ENCODE measurements at places on chromosomes 5 and 9.

GRCh38 chr9:133828338-133828997 is 90.3 kb upstream of the SARDH start:
- no peak for DNase-seq

DNA sequence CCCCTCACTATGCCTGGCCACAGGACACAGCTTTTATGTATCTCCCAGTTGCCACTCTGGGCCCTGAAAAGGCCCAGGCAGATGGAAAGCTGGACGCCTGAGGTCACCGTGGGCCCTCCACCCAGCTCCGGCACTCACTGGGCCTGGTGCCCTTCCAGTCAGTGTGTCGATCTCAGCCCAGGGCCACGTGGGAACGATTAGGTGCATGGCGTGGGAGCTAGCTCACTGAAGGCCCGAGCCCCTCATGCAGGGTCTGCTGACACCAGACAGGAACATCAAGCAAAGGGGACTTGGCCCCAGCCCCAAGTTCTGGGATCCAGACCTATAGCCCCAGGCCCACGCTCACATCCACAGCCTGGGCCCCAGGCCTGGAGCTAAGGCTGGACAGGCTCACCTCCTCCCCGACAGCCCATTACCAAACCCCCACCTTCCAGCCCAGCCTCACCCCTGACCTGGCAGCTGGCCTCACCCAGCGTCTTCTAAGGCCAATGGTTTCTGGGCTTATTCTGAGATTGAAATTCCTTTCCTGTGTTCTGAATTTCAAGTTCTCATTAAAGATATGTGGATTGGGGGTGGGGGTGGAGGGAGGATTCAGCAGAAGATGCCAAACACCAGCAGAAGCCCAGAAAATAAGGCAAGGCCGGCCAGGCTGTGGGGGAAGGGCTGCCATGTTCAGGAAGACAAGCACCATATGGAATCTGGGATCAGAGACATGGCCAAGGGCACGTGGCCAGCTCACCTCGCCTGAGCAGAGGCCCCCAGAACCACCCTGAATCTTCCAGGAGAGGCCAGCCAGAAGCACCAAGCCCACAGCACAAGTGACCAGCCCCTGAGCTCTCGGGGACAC is 74.5 kb downstream of the ADAMTS2 start:
- DNase-seq = no peak

DNA sequence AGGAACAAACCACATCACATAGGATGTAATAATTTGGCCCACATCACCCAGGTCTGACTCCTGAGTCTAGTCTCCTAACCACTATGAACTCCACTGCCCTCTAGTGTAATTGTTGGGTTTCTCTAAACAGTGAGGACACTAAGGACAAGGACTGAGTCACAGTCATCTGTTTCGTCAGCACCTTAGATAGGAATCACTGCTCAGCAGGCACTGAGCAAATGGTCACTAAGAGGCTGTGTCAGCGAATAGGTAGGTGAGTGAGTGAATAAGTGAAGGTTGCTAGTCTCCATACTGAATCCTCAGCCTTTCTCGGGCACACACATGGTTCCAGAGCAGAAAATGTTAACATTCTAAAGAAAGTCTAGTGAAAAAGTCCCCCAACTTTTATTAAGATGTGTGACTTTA is 278.6 kb downstream of the SPOCK1 start:
- DNase-seq = peak; percentile 18

GRCh38 chr9:90772386-90772785 is 29.2 kb upstream of the SYK start:
- DNase-seq = no peak

DNA sequence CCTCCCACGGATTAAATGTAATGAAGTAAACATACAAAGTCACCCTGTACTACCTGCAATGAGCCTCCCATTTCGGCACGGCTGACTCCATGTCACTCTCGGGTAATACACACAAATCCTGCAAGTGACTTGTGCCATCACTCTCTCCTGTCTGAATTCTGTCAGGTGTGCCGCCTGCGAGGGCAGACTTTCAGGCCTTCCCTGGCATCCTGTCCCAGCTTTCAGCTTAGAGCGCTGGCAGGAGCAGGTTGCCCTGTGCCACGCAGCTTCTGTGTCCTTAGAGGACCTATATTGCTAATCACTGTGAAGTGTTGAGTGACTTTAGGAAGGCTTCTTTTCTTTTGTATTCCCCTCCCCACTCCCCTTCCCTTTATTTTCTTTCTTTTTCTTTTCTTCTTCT is 25.8 kb upstream of the S1PR3 start:
- DNase-seq = no peak

DNA sequence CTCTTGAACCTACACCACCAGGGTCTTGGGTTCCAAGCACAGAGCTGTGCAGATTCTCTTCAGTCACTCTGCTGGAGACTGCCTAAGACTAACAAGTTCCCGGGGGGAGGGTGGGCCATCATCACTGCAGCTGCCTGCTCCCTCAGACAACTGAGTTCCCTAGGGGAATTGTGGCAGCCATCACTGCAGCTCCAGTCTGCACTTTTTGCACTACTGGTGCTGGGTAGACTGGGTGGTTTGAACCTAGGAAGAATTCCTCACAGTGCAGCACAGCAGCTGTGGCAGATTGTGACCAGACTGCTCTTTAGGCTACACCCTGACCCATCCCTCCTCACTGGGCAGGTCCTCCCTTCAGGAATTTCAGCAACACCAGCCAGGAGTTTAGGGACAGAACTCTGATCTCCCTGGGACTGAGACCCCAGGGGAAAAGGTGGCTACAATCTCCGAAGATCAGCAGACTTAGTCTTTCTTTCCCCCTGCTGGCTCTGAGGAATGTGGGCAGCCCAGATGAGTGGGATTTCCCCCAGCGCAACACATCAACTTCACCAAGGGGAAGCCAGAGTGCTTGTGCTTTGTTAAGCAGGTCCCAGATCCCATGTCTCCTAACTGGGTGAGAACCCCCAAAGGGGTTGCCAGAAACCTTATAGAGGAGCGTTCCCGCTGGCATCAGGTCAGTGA is 30.9 kb upstream of the RGMB start:
- DNase-seq = no peak
